ENCODE measurements at places on chromosomes 6 and 20.

DNA sequence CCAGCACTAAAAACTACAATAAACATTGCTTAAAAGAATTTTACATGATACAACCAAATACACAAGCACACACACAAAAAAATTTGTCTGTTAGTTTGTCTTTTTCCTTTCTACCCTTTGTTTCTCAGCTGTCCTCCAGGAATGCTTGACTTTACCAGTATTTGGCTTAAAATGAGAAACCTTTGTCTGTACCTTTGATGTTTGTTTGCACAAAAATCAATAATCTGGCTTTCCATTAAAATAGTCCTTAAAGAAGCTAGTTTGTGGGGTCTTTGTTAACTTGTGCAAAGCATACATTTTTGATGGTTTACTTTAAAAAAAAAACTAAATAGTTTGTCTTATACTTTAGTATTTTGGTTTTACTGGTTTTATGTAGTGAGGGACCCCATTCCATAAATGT lies 49.3 kb downstream of the RPRD1B start:
- DNase-seq, result no peak

GRCh38 chr6:31412506-31412905 lies 9.1 kb downstream of the MICA start:
- no peak for DNase-seq

DNA sequence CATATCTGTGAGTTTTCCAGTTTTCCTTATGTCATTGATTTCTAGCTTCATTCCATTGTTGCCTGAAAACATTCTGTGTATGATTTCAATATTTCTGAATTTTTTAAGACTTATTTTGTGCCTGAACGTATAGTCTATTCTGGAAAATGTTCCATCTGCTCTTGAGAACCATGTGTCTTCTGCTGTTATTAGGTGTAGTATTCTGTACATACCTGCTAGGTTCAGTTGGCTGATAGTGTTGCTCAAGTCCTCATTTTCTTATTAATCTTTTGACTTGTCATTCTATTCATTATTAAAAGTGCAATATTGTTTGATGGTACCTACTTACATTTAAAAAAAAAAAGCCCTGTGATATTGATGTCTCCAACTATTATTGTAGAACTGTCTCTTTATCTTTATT lies 869.8 kb upstream of the MAN1A1 start:
- no peak for DNase-seq

DNA sequence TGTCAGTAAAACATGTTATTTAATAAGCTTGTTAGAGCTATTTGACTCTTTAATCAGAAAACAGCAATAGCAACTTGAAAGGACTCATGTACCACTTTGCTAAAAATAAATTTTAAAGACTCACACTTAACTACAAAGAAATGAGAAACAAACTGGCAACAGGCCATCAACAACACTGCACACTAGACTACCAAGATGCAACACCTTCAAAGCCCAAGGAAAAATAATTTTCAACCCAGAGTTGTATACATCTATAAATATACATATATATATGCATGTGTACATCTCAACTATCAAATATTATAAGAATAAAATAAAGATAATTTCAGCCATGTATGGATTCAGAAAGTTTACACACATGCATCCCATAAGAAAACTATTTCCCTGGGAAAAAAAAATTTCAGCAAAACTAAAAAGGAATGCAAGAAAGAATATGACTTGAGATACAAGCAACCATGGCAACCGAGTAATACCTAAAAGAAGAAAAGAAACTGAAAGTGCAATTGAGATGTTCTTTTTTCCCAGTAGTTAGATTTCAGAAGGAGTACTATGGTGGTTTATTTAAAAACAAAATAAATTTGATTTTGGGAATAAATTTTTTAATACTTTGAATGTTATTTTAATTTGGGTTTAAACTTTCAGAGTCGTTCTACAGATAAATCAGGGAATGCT lies 303.8 kb downstream of the UBE3D start:
- no peak for DNase-seq

- DNase-seq, result peak; percentile 13
Observed at GRCh38 chr6:128513878-128514277, 6.5 kb downstream of the PTPRK start.
